ENCODE measurements at places on chromosomes 7 and 10.

DNA sequence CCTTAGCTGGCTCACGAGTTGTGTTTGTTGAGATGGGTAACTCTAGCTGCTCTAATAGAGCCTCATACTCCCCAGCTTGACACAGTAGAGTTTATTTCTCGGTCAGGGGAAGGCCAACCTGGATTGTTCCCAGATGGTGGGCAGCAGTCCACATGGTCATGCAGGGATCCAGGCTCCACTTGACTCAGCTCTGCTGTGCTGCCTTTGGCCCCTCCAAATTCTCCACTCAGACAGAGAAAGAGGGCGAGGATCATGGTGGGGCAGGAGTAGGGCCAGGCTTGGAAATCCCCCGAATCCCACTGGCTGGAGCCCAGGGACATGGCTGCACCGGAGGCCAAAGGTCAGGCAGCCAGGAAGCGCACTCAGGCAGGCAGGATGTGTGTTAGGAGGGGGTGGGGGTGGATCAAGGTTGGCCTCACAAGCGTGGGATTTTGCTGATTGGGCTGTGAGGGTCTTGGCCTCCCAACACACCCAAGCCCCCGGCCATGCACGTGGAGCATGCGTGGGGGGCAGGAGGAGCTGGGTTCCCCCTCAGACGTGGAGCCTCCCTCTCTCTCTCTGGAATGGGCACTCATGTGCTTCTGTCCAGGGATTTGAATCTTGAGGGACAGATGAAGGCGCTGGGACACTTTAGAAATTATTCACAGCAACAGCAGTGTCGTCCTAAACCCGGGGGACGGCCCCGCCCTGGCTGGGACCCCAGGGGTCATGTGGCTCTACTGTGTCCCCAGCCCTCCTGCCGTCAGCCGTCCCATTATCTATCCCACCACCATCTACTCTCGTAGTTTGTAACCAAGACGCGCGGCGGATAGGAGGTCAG, 44.8 kb downstream of the PDGFA start:
- DNase-seq, result peak; percentile 14

DNA sequence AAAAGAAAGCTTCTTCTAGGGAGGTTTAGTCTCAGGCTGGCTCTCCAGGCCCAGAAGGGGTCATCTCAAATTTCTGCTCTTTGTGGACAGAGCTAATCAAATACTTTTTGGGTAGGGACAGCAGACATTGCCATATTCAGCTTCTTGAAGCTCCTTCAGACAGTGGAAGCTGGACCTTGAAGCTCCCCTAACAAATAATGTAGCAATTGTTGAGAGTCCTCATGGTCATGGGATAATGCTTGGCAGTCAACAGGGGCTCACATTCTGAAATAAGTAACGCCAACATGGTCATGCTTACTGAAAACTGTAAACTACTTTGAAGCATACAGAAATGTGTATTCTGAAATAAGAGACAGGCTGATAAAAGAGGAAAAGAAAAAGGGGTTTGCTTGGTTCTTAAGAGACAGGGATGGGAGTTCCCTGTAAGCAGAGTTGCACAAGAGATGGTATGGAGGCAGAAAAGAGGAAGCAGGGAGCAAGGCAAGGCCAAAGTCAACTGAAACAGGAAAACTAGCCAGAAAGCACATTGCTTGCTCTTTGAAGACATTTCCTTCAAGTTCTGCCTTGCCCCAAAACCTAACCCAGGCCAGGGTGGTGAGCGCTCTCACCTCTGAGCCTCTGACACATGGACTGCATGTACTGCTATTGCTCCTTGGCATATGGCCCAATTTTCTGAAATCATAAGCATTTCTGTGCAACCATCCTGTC, 53.1 kb upstream of the KMT2E start:
- DNase-seq, result peak; percentile 48

GRCh38 chr10:60704471-60704870, 73.8 kb upstream of the CDK1 start:
- no peak for DNase-seq

DNA sequence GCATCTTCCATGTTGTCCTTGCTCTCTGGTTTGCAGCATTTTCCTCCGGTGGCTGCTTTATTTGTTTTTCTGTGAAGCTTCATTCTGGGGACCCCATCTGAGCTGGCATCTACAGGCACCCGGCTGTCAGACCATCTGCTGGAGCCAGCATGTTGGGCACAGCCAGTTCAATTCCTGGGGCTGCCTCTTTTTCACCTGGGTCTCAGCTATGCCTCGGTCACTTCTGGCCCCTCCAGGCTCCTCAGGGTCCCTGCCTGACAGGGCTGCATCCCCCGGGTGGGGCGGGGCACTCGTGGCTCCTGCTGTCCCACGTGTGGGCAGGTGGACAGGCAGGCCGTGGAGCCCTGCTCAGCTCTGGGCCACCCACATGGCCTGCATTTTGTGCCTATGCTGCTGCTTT, 8.1 kb downstream of the SCART1 start:
- DNase-seq, result no peak

- DNase-seq, result no peak
Measured at GRCh38 chr10:102468683-102469082, 17.3 kb upstream of the C10orf95 start.

All from right hindlimb (tissue), 1 donor.